ENCODE measurements at places on chromosomes 3 and 15.

DNA sequence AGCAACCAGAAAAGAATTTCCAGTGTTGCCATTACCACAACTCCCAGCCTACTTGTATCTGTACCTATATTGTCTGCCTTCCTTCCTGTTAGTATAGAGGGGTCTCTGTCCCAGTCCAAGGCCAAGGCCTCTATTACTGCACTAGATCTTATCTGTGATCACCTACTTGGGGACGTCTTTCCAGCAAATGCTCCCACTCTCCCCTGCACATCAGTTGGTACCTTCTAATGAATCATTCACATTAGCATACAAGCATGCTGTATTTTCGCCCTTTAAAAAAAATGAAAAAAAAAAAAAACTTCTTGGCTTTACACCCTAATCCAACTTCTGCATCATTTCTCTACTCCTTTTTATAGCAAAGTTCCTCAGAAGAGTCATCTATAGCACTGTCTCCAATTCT, 4.8 kb upstream of the AVEN start:
- no peak for DNase-seq

GRCh38 chr3:59904296-59904695, 854.5 kb upstream of the CFAP20DC start:
- no peak for DNase-seq

DNA sequence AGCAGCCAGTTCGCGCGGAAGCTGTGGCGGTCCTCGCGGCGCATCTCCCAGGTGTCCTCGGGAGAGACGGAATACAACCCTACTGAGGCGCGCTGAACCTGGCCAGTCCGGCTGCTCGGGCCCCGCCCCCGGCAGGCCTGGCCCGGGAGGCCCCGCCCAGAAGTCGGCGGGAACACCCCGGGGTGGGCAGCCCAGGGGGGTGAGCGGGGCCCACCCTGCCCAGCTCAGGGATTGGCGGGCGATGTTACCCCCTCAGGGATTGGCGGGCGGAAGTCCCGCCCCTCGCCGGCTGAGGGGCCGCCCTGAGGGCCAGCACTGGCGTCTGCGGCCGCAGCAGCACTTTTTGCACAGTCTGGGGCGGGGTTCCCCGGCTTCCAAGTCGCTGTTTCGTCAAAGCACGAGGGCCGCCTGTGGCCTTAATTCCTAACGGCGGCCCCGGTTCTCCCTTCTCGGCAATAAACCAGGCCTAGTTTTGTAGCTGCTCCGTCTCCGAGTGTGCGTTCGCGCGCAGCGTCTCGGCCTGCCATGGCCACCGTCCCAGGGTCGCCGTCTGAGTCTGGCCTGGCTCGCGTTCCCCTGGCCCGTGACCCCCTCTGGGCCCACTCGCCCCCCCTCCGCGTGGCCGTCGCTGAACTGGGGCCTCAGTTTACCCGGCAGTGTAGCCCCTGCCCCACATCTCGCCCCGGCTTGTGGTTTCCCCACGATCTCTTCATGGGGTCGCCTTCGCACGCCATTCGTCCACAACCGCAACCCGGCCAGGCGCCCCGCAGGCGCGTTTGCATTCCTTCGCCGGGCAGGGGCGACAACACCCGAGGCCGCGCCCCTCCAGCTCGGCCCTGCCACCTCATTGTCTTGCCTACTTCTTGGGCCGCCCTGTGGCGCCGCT, 30.0 kb downstream of the NBEAL2 start:
- peak; percentile 95 for DNase-seq

GRCh38 chr3:13687517-13687943, 138.6 kb downstream of the FBLN2 start:
- no peak for DNase-seq

- DNase-seq = no peak
Measured at GRCh38 chr3:106930086-106930485, 447.2 kb upstream of the CCDC54 start.

GRCh38 chr15:68387381-68388143, 44.4 kb downstream of the ITGA11 start:
- DNase-seq = peak; percentile 40

- no peak for DNase-seq
Measured at GRCh38 chr3:16998236-16998923, 113.6 kb downstream of the PLCL2 start.

DNA sequence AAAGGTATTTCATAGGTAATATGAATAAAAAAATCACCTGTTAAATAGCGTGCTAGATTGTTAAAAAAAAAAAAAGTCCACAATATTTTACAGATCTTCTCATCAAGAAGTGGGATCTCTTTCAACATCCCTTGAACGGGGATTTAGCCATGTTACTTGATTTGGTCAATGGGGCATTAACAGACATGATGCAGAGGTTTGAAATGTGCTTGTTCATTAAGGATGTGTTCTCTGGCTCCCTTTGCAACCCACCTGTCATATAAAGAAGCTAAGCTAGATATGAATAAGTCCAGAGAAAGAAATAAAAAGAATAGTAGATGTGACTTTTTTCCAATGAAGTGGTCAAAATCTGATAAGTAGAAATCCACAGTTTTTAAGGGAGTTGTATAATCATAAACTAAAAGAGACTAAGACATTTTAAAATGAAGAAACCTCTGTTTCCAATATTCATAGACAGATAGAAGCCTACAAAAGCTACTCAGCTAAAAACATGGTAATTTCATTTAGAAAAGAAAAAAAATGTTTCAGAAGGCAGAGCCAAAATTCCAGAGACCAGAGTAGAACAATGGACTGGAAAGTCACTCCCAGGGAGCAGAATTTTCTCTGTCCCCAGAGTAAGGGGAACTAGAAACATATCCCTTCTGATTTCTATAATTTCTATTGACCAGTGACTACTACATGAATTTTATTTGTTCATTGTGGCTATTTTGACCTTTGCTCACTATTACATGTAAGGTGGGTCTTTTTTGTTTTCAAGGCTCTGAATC, 79.2 kb downstream of the PLSCR2 start:
- no peak for DNase-seq

- DNase-seq = no peak
Measured at GRCh38 chr3:126995926-126996512, 13.1 kb downstream of the PLXNA1 start.

DNA sequence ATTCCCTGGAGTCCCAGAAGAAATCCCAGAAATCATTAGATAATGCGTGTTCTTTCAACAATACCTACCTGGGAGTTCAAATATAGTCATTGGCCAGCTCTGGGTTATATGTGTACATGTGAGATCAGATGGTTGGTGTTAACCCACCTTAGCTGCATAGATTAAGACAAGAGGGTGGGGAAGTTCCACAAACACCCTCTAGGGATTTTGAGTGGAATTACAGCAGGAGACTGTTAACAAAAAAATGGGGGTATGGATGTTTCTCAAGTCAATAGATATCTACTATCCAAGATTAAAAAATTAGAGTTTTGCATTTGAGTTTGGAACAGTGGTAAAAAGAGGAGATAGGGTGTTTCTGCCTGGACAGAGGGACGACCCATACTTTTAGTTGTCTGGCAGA, 282.5 kb upstream of the CNTN3 start:
- no peak for DNase-seq

GRCh38 chr3:100898681-100899080, 94.5 kb downstream of the ABI3BP start:
- no peak for DNase-seq

DNA sequence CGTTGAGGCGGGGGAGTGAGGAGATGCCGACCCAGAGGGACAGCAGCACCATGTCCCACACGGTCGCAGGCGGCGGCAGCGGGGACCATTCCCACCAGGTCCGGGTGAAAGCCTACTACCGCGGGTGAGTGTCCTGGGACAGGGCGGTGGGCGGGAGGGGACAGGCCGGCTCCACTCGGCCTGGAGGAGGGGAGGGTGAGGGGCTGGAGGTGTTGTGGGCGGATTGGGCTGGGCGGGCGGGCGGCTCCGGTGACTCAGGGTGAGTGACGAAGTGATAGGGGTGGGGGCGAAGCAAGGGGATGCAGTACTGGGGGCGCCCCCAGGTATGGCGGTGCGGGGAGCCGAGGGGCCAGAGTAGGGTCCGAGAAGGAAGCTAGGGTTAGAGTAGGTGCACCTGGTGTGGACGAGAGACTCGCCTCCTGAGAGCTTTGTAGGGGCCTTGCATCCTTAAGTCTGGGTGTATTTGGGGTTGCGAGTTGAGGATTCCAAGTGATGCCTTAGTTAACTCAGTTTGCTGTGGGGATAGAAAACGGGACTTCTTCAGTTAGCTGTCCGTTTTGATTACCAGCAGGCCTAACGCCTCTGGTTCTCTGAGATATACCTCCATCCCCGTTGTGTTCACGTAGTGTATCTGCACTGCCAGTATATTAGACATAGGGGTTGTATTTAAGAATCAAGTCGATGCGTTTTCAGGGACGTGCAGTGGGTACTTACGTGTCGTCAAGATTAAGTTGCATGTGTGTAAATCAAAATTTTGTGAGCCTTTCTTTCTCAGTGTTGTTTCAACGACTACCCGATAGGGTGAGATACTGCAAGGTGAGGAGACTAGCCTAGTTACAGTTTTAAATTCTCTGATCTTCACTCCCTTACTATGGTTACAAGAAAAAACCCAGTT, 670 bp downstream of the PRKCI start:
- DNase-seq = no peak

All from right forelimb (tissue), 1 donor.